Epithelial cell of alveolus of lung (primary cell): ENCODE measurements at places on chromosomes 2 and 18. TPM values are rescaled to one million over a fixed set of nuclear protein-coding genes. Genes with fewer than 3 reads are reported as not detected.

TDRD15 gene
- total RNA-seq: not detected in 2 replicates

CDH7 gene
- total RNA-seq: not detected in 2 replicates

TMEM131 gene
- 14.2 and 20.4 TPM in 2 replicates for total RNA-seq

PSMD14 gene
- total RNA-seq: 40.3 and 99.2 TPM in 2 replicates

IL36A gene
- total RNA-seq: not detected in 2 replicates

CLIP4 gene
- 14.4 and 19.8 TPM in 2 replicates for total RNA-seq

GPR17 gene
- not detected in 2 replicates for total RNA-seq

IL18R1 gene
- total RNA-seq: 3.1 and 57.0 TPM in 2 replicates

BCL11A gene
- 2.5 and 5.4 TPM in 2 replicates for total RNA-seq

TMEFF2 gene
- total RNA-seq: 0.96 and 1.6 TPM in 2 replicates

TET3 gene
- 3.6 and 4.8 TPM in 2 replicates for total RNA-seq

EXOC6B gene
- total RNA-seq: 14.3 and 15.1 TPM in 2 replicates

TMEM17 gene
- total RNA-seq: 1.3 TPM in 2 replicates

ANKRD44 gene
- total RNA-seq: 2.0 and 3.1 TPM in 2 replicates

SEPTIN2 gene
- total RNA-seq: 328 and 377 TPM in 2 replicates
